Adipocyte (in vitro differentiated cells): ENCODE measurements at places on chromosomes 6 and 20.

GRCh38 chr6:139567095-139567494 is 192.6 kb upstream of the CITED2 start:
- DNase-seq = no peak

- no peak for DNase-seq
Observed at GRCh38 chr6:108363889-108364313, 69.0 kb downstream of the AFG1L start.

GRCh38 chr6:166313255-166314070 is 5.3 kb upstream of the PRR18 start:
- DNase-seq = peak; percentile 64

DNA sequence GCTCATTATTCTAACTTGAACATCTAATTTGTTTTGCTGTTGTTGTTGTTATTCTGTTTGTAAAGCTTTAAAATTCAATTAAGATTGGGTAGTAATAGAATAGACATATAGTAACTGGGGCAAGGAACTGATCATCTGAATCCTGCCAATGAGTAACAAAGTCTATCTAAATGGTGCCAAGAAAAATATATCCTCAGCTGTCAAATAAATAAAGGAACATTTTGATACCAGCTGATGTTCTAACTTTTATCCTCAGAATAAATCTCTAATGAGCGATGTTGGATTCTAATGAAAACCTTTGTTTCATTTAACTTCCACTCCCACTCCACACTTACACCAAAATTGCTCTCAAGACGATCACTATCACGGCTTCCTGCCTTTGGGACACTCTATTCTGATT is 210.9 kb downstream of the TINAG start:
- no peak for DNase-seq

- peak; percentile 79 for DNase-seq
Observed at GRCh38 chr20:17530716-17531664, at the start of gene BFSP1. BFSP1 (minus strand) TSS chr20:17531379; CDS start chr20:17531329, 50 bp downstream.

GRCh38 chr6:105824732-105825131 is 261.4 kb upstream of the PRDM1 start:
- peak; percentile 49 for DNase-seq

DNA sequence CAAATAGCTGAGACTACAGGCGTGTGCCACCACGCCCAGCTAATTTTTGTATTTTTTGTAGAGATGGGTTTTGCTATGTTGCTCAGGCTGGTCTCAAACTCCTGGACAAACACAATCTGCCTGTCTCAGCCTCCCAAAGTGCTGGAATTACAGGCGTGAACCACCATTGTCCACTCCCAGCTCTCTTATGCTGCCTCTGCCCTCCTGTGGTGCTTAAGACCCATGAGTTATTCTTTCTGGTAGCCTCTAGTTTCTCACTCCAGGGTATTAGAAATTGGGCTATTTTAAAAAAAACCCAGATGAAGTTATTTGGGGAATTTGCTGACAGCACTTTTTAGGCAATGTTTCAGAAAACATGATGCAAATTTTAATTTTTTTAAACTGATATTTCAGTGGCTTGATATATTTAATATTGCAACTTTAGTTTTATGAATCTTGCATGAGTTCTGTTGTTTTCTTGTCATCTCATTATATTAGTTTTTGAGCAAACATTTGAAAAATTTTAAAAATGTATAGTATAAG is 114.0 kb upstream of the FOXO3 start:
- DNase-seq = no peak

DNA sequence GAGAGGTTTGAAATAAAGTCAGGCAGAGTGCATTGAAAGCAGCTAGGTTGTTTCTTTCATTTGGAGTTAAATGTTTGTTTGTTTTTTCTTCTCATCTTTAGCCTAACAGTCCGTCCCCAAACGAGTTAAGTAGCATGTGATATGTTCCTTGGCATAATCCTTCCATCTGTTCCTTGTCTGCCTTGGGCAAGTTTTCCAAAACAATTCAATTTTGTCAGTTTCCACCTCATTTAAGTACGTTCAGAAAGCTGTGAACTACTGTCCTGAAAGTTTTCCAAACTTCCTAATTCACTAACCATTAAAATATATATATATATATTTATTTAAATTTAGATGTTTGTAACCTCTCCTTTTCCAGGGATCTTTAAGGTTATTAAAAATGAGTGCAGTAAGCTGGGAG is 61.8 kb upstream of the HDAC2 start:
- no peak for DNase-seq

DNA sequence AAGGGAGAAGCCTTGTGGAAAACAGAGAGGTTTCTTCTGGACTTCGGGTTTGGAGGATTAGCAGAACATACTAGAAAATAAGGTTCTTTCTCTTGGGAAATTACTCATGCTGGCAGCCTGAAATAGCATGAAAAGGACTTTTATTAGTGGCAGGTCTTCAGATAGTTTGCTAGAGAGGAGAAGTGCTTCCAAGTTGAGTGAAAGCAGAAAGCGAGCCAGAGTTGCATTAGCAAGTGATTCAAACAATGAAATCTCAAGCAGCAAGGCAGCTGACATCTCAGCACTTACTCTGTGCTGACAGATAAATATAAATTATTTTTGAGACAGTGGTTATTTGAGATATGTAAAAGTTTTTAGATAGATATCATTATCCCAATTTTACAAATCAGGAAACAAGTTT is 91.9 kb downstream of the PLCB4 start:
- DNase-seq = peak; percentile 38

DNA sequence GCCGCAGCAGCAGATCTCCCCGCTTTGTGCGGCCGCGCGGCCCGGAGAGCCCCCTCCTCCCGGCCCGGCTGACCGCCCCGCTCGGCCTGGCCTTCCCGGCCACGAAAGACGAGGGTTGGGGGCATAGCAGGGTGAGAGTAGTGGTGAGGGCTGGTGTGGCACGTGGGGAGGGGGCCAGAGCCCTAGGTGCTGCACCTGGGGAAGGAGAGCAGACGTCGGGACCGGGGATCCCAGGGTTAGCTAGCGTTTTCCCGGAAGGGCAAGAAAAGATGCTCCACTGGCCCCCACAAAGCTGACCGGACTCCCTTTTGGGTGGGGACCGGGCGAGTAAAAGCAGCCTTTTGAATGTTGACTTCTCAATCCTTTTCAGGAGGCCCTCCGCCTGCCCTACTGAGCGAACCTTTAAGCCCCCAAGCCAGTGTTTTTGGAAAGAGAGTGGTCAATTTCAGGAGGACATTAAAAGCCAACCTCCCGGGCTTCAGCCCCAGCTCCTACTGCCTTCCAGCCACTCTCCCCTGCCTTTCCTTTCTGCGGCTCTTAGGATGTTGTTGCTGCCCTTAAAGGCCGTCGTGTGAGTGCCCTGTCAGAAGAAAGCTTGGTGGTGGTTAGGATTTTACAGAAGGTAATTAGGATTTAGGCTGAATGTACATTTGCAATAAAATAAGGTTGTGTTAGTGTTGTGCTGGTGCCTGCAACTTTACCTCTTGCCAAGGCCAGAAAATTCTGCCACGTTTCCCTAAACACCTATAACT is 648 bp upstream of the BACH2 start:
- DNase-seq = no peak

DNA sequence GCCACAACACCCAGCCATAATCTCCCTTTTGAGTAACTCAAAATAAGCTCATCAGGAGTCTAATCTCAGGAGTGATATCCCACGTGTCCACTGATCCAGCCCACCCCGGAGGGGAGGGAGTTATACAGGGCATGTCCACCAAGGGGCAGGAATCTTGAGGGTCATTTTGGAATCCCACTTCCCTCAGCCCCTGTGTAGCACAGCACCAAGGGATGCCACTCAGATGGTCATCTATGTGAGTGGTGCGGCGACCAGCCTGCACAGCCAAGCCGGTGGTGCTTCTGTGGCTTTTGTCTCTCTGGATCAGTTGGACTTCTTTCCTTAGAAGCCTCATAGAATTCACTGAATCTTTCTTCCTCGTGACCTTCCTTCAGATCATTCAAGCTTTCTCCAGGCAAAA is 11.0 kb upstream of the BCAS4 start:
- DNase-seq = no peak

DNA sequence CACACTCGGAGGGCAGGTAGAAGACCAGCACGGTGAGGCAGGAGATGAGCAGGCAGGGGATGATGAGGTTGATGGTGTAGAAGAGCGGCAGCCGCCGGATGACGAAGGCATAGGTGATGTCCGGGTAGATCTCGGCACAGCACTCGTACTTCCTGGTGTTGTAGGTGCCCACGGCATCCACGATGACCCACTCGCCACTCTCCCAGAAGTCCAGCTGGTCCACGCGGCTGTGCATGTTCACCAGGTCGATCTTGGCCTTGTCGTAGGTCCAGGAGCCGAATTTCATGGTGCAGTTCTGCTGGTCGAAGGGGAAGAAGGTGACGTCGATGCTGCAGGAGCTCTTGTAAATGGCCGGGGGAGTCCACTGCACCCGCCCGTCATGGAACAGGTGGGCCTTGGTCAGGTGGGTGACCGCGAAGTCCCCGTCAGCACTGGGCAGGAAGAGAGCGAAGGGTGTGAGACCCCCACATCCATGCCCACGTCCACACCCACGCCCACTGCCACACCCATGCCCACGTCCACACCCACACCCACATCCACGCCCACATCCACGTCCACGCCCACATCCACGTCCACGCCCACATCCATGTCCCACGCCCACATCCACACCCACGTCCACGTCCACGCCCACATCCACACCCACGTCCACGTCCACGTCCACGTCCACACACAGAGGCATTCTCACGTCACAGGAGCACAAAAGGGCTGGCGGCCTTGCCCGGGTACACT is 10.4 kb downstream of the CHRNA4 start:
- no peak for DNase-seq

GRCh38 chr6:124772733-124773319 is 189.4 kb upstream of the RNF217 start:
- no peak for DNase-seq

DNA sequence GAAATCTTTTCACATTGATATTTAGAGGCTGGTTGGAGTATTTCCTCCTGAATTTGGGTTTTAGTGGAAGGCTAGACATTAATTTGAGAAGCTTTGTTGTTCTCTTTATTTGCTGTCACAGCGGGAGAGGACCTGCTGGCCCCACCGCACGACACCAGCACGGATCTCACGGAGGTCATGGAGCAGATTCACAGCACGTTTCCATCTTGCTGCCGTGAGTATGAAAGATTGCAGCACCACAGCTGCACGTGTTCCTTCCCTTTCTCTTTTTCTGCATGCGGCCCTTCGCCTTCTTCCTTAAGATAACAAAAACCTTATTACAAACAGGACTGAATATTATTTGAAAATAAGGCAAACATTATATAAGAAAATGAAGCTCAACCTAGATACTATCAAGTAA is 555.5 kb downstream of the UTRN start:
- DNase-seq = no peak

DNA sequence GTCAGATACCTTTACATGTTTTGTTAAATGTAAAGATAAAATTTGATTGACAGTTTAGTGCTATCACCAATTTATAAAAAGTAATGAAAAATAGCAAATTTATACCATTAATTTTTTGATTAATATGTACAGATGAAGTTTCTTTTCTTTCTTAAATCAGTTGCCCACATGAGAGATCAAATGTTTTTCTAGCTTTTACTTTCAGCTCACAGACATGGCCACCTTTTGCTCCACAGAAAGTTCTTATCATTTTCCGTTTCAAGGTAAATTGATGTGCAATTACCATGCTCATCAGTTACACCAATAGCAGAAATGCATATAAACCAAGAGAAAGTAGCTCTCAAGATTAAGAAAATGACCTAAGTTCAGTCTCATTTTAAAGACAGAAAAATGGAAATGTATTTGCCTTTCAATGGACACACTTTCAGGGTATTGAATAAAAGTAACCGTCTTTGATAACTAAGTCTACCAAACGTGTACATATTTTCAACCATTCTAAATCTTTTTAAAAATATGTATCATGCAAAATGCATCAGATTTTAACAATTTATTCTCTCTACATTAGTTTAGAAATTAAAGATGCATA is 16.6 kb upstream of the EXOC2 start:
- DNase-seq = no peak
